ENCODE measurements at places on chromosomes 2 and 18.

DNA sequence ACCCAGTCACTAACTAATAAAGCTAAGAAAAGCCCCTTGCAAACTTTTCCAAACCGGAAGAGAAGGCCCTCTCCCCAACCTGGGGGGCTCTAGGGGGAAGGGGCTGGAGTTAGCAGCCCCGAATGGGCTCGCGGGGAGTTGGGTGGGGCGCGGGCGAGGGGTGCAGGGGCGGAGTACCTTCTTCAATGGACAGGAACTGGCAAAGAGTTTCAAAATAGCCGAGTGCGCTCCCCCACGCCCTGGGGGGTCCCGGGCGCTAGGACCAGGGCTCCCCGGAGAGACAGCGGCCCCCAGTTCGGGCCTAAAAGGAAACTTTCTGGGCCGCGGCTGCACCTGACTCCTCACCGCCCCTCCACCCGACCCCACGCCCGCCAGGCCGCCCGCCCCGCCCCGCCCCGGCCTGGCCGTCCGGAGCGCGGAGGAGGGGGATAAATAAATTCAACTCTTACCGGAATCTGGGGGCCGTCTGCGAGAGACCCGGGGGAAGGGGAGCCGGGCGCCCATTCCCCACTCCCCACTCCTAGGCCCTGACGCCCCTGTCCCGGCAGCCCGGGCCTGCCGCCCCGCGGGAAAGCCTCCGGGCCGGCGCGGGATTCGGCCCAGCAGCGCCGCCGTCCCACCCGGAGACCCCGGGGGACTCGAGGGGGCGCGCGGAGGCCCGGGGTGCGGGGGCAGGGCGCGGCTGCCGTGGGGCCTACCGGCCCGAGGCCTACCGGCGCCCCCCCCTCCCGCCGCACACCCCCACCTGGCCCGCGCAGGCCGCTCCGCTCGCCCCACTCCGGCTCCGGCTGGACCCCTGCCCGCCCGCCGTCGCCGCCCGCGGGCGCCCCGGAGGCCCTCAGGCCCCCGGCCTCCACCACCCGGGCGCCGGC, 868 bp downstream of the INO80D start:
- peak; percentile 40 for DNase-seq

DNA sequence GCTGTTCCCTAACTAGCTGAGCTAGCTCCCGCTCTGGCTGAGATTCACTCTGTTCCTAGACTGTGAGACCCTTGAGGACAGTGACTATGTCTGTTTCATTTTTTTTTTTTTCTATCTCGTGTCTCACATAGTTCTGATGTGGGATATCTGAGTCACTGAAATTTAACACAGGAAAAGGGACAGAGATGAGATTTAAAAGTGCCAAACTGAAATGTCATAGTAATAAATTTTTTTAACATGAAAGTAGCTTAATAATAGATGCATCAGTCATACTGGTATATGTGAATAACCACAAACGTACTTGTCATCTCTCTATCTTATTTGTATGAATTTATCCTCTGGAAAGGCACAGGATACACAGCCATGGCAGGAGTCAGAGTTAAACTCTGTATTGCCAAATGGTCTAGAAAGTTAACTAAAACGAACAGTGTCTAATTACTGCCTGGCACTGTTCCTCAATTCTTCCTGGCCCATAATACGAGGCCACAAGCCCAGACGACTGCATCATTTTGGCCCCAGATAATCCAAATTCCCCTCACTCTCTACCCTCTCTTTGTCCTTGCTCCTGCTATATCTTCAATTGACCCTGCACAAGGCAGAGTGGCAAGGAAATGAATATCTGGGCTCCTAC, 87.5 kb downstream of the SATB2 start:
- no peak for DNase-seq

GRCh38 chr2:236568922-236569572, 578 bp upstream of the ACKR3 start:
- no peak for DNase-seq

DNA sequence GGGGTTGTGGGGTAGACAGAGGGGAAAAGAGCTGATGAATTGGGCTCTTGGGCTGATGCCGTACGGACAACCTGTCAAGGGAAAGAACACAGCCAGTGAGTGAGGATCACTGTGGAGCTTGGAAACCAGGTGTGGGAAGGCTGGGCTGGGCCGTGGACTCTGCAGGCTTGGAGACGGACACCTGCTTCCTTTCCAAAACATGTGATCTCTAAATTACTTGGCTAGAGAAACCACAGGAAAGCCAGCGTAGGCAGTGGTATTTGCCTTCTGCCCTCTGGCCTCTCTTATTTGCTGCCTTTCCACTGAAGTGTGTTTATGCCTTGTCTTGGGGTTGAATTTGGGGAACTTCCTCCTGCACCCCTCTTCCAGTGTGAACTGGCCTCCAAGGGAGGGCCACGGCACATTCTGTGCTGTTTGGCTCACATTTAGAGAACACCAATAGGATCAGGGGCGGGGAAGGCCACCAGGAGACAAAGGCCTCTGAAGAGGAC, 267.7 kb downstream of the PRKCE start:
- DNase-seq = no peak

DNA sequence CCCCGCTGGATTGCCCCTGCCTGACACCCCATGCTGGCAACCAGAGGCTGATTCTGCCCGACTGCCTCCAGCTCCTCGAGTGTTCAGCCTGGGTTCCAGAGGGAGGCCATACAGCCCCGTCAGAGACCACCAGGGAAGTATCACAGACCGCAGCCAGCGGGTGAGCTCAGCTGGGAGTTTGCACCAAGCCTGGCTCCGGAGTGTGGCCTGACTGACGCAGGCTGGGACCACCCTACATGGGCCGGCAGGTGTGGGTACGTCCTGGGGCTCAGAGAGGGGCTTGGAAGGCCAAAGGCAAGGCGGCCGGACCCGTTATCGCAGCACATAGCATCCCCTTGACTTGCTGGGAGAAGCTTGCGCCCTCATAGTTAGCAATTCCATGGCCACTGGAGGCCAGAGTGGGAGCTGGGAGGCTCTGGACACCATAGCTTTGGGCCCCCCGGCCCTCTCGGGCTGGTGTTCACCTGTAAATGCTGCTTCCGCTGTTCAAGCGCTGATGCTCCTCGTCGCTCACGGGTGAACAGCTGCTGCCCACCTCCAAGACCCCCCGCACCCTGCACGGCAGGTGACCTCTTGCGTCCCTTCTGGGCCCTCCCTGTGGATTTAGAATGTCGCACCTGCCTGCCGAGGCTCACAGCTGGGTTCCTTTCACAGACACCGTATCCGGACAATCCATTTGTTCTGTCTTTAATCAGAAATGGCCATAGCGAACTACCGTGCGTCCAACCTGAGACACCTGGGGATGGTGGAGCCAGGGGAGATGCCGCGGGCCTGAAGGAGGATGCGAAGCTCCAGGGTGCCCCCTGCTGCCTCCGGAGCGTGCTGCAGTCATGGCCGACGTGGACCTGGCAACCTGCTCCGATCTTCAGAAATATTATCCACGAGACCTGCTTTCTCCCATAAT, 31.2 kb upstream of the SLC66A3 start:
- peak; percentile 73 for DNase-seq

- no peak for DNase-seq
Observed at GRCh38 chr18:64271246-64271645, 122.4 kb upstream of the LINC00305 start.

GRCh38 chr2:230677201-230677946, 35.3 kb upstream of the CAB39 start:
- no peak for DNase-seq

GRCh38 chr2:25270061-25270460, 71.7 kb downstream of the DNMT3A start:
- DNase-seq = no peak

GRCh38 chr18:47522359-47522758, 270.9 kb upstream of the SKOR2 start:
- DNase-seq = no peak
